Forelimb muscle (tissue), 1 donor: ENCODE measurements at places on chromosomes 11 and 22.

GRCh38 chr11:90288212-90288821, 65.5 kb upstream of the CHORDC1 start:
- DNase-seq = peak; percentile 11

DNA sequence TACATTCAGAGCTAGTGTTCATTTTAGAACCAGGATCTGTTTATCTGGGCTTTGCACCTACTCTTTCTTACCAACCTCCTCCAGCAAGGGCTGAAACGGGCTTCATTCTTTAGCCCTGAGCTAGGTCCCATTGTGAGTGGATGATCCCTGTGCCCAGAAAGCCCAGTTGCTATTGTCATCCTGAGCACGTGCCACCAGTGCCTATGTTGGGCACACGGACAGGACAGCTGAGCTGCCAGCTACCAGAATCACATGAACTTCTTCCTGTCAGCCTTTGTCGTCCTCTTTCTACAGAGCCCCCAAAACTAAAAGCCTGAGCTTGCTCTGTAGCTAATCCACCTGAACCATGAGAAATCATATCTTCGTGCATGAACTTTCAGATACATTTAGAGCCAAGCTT, 74.4 kb upstream of the NTM start:
- no peak for DNase-seq

- DNase-seq = peak; percentile 59
These were observed 276.9 kb downstream of the FAM76B start for GRCh38 chr11:95512682-95513081.

DNA sequence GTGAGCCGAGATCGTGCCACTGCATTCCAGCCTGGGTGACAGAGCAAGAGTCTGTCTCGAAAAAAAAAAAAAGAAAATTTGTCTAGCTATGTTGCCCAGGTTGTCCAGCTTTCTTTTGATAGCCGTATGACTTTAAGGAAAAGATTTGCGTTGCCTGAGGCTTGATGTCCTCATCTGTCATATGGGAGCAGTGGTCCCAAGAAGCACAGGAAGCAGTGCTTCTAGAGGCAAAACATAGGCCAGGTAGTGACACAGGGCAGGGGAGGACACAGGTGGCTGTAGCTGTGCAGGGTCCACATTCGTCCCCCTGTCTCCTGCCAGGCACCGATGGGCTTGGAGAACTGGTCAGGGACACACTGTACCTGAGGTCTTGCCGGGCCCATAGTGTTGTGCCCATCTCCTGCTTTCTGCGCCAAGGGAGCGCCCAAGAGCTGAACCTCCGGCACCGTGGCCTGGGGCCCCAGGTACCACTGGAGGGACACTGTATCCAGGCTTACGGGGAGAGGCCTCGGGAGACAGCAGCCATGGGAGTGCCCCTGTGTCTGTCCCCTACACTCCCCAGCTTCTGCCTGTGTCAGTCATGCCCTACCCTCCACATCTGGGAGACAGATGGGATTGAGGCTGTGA, 1.4 kb downstream of the LRRC74B start:
- no peak for DNase-seq

DNA sequence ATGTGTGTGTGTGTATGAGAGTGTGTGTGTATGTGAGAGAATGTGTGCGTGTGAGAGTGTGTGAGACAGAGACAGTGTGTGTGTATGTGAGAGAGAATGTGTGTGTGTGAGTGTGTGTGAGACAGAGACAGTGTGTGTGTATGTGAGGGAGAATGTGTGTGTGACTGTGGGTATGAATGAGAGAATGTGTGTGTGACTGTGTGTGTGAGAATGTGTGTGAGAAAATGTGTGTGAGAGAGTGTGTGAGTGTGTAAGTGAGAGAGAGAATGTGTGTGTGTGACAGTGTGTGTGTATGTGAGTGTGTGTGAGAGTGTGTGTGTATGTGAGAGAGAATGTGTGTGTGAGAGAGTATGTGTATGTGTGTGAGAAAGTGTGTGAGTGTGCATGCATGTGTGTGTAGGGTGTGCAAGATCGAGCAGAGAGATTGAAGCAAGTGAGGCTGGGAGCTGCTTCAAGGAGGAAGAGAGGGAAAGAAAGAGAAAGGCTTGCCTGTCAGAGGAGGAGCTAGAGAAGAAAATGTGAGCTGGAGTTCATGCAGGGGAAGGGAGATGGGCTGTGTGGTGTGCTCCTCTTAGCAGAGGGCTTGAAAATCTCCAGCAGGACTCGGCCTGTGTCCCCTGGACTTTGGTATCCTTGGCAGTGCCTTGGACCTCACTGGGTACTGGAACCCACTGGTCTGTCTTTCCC, 27.7 kb upstream of the TP53I11 start:
- DNase-seq = no peak

DNA sequence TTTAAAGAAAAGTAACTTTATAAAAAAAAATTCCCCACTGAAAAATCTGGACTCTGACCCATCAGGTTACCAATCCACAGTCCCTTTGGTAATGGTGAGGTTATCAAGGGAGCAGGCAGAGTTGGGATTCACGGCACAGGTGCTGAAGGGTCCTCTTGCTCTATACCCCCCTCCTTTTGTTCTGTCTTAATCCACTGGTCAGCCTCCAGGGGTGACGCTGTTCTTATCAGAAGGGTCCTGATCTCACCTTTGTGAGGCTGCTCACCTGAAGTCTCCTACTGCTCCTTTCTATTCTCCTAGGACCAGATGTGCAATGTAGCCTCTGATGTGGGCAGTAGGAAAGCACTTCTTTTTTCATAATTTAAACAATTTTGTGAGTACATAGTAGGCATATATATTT, 80.6 kb upstream of the E2F8 start:
- no peak for DNase-seq

- no peak for DNase-seq
These were observed 8.0 kb downstream of the POU2AF1 start for GRCh38 chr11:111370902-111371578.

- DNase-seq = no peak
These were observed 14.8 kb downstream of the B3GNT6 start for GRCh38 chr11:77049026-77049425.

DNA sequence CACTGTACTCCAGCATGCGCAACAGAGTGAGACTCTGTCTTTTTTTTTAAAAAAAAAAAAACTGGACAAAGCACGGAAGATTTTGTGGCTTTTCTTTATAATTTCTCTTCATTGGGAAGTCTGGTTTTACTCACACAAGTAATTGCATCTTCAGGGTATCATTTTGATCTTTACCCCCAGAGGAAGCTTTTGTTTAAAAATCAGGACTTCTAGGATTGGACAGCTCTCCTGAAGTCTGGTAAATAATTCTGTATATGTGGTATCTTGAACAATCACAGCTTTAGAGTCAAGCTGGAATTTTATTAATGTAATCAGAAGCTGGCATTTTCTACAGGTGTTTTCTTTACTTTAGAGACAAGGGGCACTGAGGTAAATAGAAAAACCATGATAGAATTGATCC, 208.1 kb upstream of the NARS2 start:
- DNase-seq = no peak

DNA sequence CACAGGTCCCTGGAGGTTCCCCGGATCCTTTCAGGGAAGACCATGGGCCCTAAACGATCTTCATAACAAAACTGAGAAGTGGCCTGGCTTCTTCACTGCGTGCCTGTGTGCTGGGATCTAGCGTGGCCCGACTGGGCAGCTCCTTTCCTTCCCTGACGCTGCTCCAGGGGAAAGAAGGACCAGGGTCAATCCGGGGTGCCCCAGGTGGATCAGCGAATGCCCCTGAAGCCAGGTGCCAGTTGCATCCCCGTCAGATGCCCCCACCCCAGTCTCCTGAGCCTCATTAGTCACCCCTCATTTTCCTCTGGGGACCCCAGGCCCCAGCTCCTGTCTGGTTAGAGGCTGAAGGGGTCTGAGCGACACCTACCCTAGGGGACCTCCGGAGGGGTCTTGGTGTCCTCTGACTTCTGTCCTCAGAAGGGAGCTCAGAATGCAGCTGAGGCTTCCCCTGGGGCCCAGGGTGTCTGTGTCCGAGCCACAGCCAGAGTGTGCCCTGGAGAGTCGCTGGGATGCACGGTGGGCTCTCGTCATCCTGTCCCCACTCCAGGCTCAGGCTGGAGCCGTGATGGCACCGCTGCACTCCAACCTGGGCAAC, 18.7 kb upstream of the MUC6 start:
- DNase-seq = no peak

- DNase-seq = no peak
These were observed 6.1 kb upstream of the ARAP1 start for GRCh38 chr11:72758304-72758689.
